ENCODE measurements at places on chromosomes 7 and 10.

DNA sequence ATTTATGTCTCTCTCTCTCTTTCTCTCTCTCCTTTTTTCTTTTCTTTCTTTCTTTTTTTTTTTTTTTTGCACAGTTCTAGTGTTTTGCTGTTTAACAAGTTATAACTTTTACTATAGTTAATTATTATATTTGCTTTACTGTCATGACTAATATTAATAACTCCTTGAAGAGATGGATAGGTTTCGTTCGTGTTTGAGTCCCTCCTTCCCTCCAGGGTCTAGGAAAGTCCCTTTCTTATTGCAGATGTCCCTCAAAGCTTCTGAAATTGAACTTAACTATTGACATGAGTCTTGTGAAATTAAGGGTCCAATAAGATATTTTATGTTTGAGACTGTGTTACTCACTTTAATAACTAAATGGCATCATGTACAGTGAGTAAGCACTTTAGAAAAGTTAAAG is 131.4 kb downstream of the PLXDC2 start:
- DNase-seq = no peak

- no peak for DNase-seq
Measured at GRCh38 chr10:61921143-61921542, 19.6 kb downstream of the ARID5B start.

DNA sequence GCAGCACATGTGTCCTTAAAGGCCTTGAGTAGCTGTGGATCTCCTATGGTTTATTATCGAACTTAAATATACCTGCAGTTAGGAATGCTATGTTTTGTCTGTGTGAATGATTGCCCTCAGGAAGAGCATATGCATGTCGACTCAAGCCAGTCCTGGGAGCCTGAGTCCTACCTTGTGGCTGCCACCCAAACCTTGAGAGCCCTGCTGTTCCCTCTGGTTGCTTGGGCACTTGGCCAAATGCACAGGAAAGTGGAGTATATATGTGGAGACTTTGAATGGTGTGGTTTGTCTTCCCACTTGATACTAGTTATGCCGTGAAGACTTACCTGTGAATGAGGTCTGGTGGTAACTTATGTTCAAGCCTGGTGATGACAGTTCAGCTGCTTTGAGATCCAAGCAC is 409.8 kb downstream of the LRMDA start:
- no peak for DNase-seq

GRCh38 chr10:101563497-101564040 is 24.5 kb downstream of the POLL start:
- no peak for DNase-seq

DNA sequence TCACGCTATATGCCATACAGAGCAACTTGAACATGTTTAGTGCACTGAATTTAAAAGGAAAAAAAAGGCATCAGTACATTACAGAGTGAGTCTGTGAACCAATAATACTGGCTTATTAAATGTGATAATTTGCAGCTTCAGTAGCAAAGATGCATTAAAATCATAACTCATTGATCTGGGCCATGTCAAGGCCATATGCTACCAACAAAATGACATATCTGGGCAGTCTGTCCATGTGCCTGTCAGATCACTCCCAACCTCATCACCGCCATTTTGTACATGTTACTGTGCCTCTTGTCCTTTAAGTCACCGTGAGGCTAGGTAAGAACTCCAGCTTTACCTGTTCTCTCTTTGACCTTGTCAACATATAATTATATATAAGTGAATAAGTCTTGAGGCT is 307.4 kb upstream of the LRGUK start:
- no peak for DNase-seq

GRCh38 chr10:124264711-124265390 is 153.9 kb downstream of the OAT start:
- DNase-seq = no peak

GRCh38 chr7:91034459-91035368 is 229.5 kb upstream of the FZD1 start:
- DNase-seq = no peak

DNA sequence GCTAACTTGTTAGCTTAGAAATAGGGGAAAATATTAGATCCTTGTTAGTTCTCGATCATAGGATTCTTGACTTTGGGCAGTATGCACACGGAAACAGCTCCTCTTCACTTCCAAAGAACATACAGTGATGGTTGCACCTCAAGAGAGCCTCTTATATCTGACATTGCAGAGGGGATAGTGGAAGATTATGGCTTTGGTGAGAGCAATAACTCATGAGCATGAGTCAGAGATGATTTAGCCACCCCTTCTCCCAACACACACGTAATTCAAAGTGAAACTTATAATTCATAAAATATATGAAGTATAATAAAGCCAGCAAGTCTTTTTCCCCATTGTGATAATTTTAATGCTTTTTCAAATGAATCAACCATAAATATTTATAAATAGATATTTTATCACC is 683.7 kb downstream of the POM121L12 start:
- DNase-seq = no peak

GRCh38 chr10:61898435-61898778 is 3.1 kb upstream of the ARID5B start:
- no peak for DNase-seq

DNA sequence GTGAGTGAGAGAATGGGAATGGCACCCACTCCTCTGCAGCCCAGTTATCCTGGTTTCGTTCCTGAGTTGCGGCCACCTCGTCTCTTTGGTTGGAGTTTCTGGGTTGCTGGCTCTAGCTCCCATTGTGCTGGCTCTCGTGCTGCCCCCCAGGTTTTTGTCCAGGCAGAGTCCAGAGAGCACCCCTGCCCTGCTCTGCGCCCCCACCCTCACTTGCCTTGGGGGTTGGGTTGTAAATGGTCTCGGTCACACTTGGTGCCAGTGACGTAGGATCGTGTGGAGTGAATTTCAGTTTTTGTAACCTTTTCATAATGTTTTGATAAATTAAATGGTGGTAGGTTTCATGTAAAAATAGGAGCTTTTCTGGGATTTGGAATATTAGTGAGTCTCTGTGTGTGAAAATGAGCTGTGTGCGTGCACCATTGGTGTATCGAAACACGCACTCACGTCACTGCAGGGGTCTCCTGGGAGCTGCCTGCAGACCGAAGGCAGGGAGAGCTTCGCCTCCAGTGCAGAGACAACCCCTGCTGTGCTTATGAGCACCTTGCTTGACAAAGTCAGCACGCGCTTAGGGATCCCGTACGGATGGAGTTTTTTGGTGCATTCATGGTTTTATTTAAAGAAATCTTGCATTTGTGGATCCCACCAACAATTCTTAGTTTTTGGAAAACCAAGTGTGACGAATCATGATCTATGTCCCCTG is 32.9 kb downstream of the PFKP start:
- DNase-seq = no peak

DNA sequence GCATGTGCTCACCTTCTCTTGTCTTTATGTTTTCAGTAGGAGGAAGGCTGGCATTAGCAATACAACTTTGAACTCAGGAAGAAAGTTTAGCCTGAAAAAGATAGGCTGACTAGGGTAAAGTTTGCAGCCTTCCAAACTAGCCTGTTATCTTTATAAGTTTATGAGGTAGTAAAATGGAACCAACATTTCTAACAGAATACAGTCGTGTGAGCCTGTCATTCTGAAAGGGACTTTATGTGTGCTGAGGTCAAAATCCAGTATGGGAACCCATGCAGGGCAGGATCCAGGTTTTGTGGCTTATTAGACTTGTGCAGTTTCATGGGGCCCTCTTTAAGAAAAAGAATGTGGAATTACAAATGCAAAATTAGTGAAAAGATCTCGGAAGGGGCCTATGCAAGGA is 201.0 kb upstream of the PRPS1L1 start:
- no peak for DNase-seq

GRCh38 chr10:117762819-117763172 is 220.2 kb downstream of the EMX2 start:
- no peak for DNase-seq

GRCh38 chr7:100604976-100605911 is 3.1 kb downstream of the PCOLCE start:
- DNase-seq = no peak

GRCh38 chr7:118057404-118057803 is 126.6 kb upstream of the LSM8 start:
- no peak for DNase-seq

- no peak for DNase-seq
Measured at GRCh38 chr10:94219829-94220228, 142.9 kb downstream of the NOC3L start.

GRCh38 chr7:83015916-83016315 is 146.8 kb downstream of the PCLO start:
- no peak for DNase-seq

- no peak for DNase-seq
Measured at GRCh38 chr7:94289071-94289470, 105.6 kb upstream of the COL1A2 start.

- no peak for DNase-seq
Measured at GRCh38 chr10:71368643-71369042, 28.1 kb upstream of the CDH23 start.

DNA sequence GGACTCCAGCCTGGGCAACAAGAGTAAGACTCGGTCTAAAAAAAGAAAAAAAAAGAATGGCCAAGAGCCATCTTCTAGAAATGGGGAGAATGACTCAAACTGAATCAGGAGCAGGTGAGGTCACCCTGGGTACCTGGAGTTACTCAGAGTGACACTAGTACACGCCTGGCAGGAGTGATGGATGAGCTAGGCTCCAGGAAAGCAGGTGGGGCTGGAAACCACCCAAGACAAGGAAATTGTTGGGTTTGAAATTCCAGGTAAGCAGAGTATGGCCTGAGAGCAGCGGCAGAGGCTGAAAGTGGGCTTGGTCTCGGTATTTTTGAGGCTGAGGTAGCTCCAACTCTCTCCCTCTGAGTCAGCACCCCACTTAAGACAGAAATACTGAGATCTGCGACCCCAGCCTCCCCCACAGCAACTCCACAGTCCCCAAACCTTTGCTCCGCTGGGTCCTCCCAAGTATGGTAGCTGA is 18.5 kb downstream of the DDIT4 start:
- DNase-seq = no peak

DNA sequence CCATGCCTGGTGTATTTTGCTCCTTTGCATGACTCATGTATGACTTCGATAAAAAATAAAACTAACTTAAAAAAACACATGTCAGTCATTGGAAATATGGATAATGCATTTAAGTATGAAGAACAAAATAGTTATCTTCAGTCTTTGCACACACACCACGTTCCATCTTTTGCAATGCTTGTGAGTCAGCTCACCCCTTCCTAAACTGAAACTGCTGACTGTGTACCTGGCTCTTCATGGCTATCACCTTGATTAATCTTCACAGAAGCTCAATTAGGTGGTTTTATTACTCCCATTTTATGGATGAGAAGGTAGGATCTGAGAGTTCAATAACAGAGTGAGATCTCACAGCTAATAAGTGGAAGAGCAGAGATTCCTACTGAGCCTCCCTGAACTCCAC is 79.5 kb downstream of the CARD11 start:
- no peak for DNase-seq

- DNase-seq = no peak
Measured at GRCh38 chr7:2049111-2049781, 183.5 kb downstream of the MAD1L1 start.

DNA sequence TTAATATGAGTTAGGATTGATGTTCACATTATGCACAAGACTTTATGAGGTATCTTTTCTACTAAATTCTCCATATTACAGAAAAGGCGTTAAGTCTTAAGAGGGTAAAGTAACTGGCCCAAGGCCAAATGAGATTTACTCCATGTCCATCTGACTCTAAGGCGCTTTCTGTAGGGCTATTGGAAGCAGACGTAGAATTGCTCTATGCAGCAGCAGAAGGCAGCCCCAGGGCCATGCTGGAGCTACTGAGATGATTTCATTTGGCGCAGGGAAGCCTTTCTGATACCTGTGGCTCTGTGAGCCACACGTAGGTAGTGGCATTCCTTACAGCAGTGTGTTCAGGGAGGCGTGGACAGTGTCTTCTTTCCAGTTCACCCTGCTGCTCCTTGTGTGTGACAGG is 133.1 kb downstream of the SH2D4B start:
- DNase-seq = no peak

GRCh38 chr10:28631896-28632583 is 45.3 kb upstream of the BAMBI start:
- DNase-seq = no peak

DNA sequence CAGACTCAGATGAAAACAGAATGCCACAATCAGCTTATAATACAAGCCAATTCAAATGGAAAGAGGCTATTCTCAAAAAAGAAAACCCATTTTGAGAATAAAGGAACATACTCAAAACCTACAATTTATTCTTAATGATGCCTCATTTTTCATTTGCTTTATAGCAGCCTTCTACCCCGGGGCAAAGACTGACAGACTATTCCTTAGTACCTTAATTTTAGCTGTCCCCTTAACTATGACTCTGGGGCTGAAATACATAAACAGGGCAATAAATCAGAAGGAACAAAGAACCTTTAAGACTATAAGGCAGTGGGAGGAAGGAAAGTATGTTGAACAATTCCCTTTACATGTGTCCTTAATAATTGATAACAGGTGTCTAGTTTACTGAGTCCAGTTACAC is 76.8 kb downstream of the TMEM106B start:
- DNase-seq = no peak

DNA sequence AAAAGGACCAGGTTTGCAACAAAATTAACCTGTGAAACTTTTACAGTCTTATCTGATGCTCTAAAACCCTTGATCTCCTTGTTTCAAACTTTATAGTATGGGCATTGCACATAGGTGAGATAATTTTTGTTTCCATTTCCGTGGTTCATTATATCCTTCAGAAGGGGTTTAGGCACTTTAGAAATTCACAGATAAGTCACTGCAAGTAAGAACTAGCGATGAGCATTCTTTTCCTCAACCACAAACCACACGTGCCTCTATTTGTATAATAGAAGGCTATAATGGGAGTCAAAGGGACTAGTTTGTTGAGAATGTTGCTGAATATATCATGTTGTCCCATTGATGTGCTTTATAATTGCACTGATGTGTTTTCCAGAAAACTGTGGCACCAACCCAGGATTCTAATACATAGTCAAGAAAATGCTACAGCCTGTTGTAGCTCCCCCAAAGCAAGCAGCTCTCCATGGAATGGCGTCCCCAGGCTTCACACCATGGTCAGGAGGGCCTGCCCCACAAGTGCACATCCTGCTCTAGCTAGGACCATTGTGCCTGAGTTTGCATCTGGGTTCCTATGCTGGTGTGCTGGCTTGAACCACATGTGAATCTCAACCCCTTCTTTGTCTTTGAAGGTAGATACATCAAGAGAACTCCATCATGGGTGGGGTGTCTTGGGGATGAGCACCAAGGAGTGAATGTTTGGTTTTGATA is 14.0 kb upstream of the ATXN7L1 start:
- no peak for DNase-seq

- no peak for DNase-seq
Measured at GRCh38 chr10:75611993-75612372, 180.6 kb downstream of the LRMDA start.

DNA sequence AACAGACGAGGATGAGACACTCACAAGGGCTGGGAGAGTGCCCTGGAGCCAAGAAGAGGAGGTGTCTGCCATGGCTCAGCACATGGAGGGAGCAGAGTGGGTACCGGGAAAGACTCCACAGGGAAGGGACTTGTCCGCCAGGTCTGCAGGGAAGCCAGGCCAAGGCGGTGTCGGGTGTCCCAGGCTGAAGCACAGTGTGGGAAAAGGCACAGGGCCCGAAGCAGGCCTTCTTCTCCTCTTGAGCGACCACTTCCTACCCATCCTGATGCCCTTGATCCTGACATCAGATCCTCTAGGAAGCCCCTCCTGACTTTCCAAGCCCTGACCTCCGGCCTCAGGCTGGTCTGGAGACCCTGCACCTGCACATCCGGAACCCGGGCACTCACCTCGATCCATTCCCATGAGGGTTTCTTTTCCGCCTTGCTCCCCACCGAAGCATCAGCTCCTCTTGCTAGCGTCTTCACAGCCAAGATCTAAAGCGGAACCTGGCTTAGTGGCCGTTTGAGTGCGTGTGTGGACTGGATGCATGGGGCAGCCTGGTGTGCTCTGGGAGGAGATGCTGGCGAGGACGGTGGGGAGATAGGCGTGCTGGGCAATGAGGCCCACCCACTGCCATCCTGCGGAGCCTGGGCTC is 8.5 kb downstream of the CALML3 start:
- DNase-seq = no peak

Measured in central memory CD4-positive, alpha-beta T cell (primary cell).